ENCODE measurements at places on chromosomes 4 and X. TPM values are rescaled to one million over a fixed set of nuclear protein-coding genes. Genes with fewer than 3 reads are reported as not detected.

Gene GAGE12F
- total RNA-seq, result 1.1 TPM

Gene DUX4
- not detected for total RNA-seq

Gene NDP
- total RNA-seq, result 0.22 TPM

Gene KCND1
- total RNA-seq, result 0.91 TPM

Data from A172 (cell line).